ENCODE measurements at places on chromosomes 4 and X. TPM values are rescaled to one million over a fixed set of nuclear protein-coding genes. Genes with fewer than 3 reads are reported as not detected.

NXF2 gene
- not detected for total RNA-seq

DRP2 gene
- 0.55 TPM for total RNA-seq

DNA sequence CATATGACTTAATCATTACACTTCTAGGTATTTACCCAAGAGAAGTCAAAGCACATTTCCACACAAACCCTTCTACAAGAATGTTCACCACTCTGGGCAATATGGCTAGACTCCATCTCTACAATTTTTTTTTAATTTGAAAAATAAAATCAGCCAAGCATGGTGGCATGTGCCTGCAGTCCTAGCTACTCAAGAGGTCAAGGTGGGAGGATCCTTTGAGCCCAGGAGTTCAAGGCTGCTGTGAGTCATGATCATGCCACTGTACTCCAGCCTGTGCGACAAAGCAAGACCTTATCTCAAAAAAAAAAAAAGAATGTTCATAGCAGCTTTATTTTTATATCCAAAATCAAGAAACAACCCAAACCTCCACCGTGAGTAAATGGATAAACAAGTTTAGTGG lies 70.3 kb upstream of the MBNL3 start:
- H3K27me3 ChIP-seq: no peaks in the 10 kb centered on the region
- H3K4me3 ChIP-seq: no peak overlapping the region
- DNase-seq: no peak
- no peaks in the 10 kb centered on the region for H3K4me1 ChIP-seq
- no peaks in the 10 kb centered on the region for H3K36me3 ChIP-seq
- H3K27ac ChIP-seq: no peak overlapping the region

DNA sequence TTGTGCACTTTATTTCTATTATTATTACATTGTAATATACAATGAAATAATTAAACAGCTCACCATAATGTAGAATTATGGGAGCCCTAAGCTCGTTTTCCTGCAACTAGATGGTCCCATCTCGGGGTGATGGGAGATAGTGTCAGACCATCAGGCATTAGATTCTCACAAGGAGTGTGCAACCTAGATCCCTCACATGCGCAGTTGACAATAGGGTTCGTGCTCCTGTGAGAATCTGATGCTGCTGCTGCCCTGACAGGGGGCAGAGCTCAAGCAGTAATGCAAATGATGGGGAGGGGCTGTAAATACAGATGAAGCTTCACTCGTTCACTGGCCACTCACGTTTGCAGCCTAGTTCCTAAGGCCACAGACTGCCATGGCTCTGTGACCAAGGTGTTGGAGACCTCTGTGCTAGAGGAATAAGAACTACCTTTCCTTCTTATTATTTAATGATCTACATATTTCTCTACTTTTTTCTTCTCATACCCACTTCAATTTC lies 492.9 kb upstream of the INTU start:
- no peak overlapping the region for H3K27ac ChIP-seq
- no peak for DNase-seq
- H3K36me3 ChIP-seq: no peaks in the 10 kb centered on the region
- H3K27me3 ChIP-seq: no peaks in the 10 kb centered on the region

DNA sequence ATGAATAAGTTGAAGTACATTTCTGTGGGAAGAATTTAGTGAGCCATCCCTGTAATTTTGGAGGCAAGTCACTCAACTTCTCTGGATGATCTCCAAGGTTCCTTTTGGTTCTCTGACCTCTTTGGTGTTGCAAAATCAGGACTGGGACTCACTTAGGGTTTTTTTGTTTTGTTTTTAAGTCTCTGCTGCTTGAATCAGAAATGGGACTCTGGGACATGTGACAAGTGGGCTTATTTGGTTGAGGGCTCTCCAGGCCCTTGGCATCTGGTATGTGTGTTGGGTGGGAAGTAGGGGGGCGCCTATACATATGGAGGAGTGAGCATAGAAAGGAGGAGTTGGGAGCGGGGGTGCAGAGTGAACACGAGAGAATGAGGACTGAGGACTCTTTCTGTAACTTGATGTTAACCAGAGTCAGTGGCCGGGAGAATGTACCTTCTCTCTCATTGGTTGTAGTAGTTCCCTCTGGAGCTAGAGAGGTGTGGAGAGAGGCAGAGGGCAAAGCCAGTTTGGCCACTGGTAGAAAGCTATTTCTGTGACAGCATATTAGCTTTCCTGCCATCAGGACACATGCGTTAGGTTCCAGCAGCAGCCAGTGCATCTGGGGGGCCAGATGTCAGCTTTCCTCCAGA lies 1.9 kb downstream of the ARHGAP10 start:
- peak overlapping the region; percentile 73 for H3K27ac ChIP-seq
- H3K36me3 ChIP-seq: peaks cover 5% of the 10 kb centered on the region
- H3K4me1 ChIP-seq: peaks cover 60% of the 10 kb centered on the region
- DNase-seq: no peak
- H3K4me3 ChIP-seq: peak overlapping the region; percentile 93

GSX2 gene
- not detected for total RNA-seq

DNA sequence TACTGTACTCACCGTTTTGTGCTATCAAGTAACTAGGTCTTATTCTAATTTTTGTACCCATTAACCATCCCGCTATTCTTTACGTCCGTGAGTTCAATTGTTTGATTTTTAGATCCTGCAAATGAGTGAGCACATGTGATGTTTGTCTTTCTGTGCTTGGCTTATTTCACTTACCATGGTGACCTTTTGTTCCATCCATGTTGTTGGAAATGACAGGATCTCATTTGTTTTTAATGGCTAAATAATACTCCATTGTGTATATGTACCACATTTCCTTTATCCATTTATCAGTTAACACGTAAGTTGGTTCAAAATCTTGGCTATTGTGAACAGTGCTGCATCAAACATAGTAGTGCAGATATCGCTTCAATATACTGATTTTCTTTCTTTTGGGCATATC lies 48.3 kb downstream of the USP9X start:
- no peak overlapping the region for H3K4me3 ChIP-seq
- H3K27ac ChIP-seq: no peak overlapping the region
- no peak for DNase-seq
- no peaks in the 10 kb centered on the region for H3K4me1 ChIP-seq

DNA sequence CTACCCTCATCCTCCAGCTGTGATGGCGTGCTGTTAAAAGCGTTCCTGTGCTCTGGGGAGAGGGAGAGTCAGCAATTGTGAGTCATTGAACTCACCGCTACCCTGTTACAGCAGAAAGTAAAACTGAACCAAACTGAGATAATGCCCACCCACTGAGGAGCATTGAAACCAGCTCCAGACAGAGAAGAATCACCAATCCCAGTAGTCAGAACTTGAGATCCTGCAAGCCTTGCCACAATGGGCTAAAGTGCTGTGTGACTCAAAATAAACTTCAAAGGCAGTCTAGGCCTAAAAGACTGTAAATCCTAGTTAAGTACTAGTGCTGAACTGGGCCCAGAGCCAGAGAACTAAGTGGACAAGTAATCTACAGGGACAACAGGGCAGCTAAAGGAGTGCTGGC lies 1394.2 kb upstream of the DIAPH2 start:
- no peaks in the 10 kb centered on the region for H3K27me3 ChIP-seq
- DNase-seq: no peak
- no peak overlapping the region for H3K27ac ChIP-seq

NIPAL1 gene
- 0.37 TPM for total RNA-seq

EPHA5 gene
- total RNA-seq: not detected

- H3K4me3 ChIP-seq: no peak overlapping the region
- DNase-seq: no peak
- H3K27ac ChIP-seq: no peak overlapping the region
Measured at GRCh38 chr4:25926462-25926861, 12.4 kb downstream of the SMIM20 start.

- no peaks in the 10 kb centered on the region for H3K27me3 ChIP-seq
- H3K36me3 ChIP-seq: no peaks in the 10 kb centered on the region
- H3K4me1 ChIP-seq: peaks cover 66% of the 10 kb centered on the region
Measured at GRCh38 chr4:86496094-86497080, 97.7 kb upstream of the PTPN13 start.

- no peak overlapping the region for H3K27ac ChIP-seq
- H3K4me1 ChIP-seq: no peaks in the 10 kb centered on the region
- peaks cover 3% of the 10 kb centered on the region for H3K27me3 ChIP-seq
- H3K36me3 ChIP-seq: no peaks in the 10 kb centered on the region
- no peak for DNase-seq
Measured at GRCh38 chrX:97629597-97629985, 745.9 kb downstream of the RPA4 start.

GRCh38 chr4:184815046-184815877 lies 10.5 kb downstream of the ACSL1 start:
- H3K27me3 ChIP-seq: peaks cover 2% of the 10 kb centered on the region
- H3K27ac ChIP-seq: no peak overlapping the region
- DNase-seq: peak; percentile 35
- peaks cover 34% of the 10 kb centered on the region for H3K4me1 ChIP-seq
- H3K36me3 ChIP-seq: no peaks in the 10 kb centered on the region

RAP2C gene
- total RNA-seq: 25.1 TPM

DNA sequence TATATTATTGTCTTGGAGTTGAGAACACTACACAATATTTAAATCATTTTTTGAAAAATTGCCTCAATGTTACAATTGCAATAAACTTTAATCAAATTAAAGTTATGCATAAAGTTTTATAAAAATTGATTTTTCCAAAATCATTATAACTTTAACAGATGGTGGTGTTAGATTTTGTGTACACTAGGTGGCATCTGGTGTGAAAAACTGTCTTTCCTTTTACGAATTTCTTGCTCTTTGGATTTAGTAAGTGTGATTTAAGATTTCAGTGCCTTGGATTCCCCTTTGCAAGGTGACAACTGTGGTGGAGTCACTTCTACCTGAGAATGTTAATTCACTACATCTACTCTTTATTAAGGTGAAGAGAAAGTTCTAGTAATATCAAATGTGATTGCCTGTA lies 91.6 kb downstream of the AREG start:
- no peaks in the 10 kb centered on the region for H3K27me3 ChIP-seq
- peaks cover 65% of the 10 kb centered on the region for H3K4me1 ChIP-seq
- no peaks in the 10 kb centered on the region for H3K36me3 ChIP-seq
- H3K4me3 ChIP-seq: no peak overlapping the region

DNA sequence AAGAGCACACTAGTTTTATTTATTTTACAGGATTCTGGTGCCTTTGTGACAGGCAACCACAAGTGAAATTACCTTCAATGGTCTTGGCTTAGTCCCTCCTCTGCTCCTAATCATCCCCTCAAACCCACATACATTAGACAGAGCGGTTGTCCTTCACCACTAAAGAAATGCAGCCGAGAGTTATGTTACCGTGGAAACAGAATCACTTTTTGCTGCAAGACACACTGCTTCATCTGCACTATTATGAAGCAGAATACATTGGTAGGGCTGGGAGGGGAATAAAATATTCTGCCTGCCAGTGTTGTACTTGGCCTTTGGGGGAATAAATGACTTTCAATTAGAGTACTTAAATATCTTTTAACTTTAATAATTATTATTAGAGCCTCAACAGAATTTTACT lies 75.2 kb downstream of the ARHGEF38 start:
- H3K27ac ChIP-seq: no peak overlapping the region
- H3K27me3 ChIP-seq: peaks cover 12% of the 10 kb centered on the region
- H3K4me3 ChIP-seq: no peak overlapping the region
- no peaks in the 10 kb centered on the region for H3K4me1 ChIP-seq

DNA sequence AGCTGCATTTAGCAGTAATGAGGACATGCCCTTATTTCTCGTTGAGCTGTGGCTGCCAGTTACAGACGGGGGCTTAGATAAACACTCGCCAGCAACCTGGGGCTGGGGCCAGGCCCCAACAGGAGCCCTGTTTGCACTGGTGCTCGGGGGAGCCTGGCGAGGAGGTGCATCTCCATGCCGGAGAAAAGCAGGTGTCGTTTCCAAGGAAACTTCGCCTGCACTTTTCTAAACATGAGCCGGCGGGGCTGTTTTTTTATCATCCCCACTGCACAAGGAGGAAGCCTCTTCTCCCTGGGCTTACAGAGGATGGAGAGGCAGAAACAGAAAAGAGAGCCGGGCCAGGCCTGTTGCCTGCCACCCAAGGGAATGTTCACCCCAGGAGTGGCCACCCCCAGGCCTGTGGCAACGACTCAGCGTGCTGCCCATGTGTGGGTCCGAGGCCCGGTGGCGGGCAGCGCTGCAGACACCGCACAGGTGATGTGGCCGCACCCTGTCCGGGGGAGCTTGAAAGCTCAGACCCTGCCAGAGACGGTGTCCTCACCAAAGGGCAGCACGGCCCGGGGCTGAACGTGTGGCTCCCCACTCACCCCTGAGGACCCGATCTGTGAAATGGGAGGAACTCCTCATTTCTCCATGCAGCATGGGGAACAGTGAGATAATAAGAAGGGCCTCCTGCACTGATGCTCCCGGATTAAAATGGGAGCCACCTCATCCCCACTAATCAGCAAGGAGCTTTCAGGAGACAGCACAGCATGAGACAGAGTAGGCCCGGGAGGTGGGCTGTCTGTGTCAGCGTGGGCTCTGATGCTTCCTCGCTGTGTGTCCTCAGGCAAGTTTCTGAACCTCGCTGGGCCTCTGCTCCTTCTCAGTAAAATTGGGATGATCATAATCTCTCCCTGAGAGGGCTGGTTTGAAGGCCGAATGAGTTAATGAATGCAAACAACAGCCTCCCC lies 33.8 kb upstream of the ADRA2C start:
- no peak for DNase-seq
- H3K36me3 ChIP-seq: no peaks in the 10 kb centered on the region
- no peak overlapping the region for H3K27ac ChIP-seq
- peaks cover 9% of the 10 kb centered on the region for H3K4me1 ChIP-seq
- no peak overlapping the region for H3K4me3 ChIP-seq

DNA sequence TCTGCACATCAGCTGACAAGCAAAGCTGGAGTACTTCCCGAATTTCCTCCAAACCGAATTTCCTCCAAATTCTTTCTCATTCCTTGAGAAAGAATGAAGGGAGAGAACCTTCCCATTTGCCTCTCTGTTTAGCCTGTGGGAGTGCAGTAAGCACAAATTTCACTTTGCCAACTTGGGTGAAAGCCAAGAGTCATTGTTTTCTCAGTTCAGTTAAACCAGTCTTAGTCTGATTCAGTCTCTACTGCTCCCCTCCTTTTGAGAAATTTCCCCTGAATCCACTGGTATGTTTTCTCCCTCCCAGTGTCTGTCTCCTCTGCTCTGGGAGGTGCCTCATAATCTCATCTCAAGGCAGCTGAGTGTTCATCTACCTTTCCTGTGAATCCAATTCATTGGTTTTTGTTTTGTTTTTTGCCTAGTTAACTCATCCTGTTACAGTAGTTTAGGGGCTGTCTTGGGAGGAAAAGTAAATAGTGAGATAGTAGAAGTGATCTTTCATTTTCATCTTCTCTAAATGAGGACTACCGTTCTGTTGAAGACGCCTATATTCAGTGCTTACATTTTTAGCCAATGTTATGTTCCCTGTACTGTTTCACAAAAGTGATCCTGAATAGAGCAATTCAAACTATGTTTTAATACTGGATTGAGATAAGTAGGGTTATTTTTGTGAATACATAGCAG lies 49.0 kb downstream of the SYTL5 start:
- H3K27ac ChIP-seq: peak overlapping the region; percentile 53
- H3K4me1 ChIP-seq: peaks cover 24% of the 10 kb centered on the region
- peak; percentile 2 for DNase-seq
- H3K36me3 ChIP-seq: no peaks in the 10 kb centered on the region
- no peak overlapping the region for H3K4me3 ChIP-seq
- H3K27me3 ChIP-seq: peaks cover 4% of the 10 kb centered on the region

- no peaks in the 10 kb centered on the region for H3K27me3 ChIP-seq
- H3K36me3 ChIP-seq: peaks cover 43% of the 10 kb centered on the region
- no peak overlapping the region for H3K4me3 ChIP-seq
- H3K4me1 ChIP-seq: peaks cover 18% of the 10 kb centered on the region
- peak overlapping the region; percentile 43 for H3K27ac ChIP-seq
Measured at GRCh38 chr4:77911842-77912450, 49.3 kb downstream of the MRPL1 start.

All from HFFc6 (cell line).